ENCODE measurements at places on chromosomes 16 and 17.

- no peak for DNase-seq
Measured at GRCh38 chr16:67490335-67491096, 7.2 kb upstream of the AGRP start.

DNA sequence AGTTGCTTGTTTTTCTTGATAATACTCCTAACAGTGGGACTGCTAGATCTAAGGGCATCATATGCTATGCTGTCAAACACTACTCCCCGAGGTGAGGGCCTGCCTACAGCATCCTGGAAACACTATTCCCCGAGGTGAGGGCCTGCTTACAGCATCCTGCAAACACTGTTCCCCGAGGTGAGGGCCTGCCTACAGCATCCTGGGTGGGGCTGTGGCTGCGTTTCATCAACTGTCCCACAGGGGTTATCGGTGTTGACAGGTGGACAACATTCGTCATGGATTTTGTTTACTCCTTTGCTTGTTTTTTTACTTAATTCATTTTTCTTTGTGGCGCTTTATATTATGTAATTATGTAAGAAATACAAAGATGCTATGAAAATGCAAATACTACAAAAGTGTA lies 22.5 kb downstream of the NPRL3 start:
- DNase-seq: no peak

DNA sequence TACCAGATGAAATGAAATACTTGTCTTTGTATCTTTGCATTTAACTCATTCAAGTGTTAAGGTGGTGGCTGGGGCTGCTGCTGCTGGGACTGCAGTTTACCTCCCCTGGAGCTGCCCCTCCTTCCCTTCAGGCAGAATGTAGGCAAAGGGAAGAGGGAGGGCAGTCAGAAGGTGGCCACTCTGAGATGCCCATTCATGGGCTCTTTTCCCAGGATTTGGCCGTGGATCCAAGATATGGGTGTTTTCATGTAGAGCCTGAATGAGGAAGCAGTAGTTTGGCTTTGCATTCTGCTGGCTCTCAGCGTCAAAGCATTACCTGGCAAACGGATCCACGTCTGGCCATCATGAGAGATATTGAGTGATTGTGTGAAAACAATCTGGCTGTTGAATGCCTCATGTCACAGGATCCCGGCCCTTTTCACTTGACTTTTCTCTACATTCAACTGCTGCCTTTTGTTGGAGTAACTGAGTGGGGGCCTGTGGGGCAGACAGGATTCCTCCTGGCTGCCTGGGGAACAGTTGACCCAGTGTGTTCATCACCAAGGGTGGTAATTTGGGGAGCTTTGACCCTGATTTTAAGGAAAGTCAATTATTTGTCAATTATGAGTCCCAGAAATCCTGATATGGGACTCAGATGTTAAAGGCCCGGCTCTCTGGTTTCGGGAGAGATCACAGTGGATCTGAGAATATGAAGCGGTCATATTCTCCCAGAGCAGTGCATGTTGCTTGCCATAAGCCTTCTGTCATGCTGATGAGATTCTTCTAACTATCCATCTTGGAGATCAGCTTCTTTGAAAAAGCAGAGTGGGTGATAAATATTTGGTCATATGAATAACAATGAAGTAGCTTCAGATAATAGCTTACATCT lies 236.8 kb downstream of the IRX3 start:
- DNase-seq: no peak

DNA sequence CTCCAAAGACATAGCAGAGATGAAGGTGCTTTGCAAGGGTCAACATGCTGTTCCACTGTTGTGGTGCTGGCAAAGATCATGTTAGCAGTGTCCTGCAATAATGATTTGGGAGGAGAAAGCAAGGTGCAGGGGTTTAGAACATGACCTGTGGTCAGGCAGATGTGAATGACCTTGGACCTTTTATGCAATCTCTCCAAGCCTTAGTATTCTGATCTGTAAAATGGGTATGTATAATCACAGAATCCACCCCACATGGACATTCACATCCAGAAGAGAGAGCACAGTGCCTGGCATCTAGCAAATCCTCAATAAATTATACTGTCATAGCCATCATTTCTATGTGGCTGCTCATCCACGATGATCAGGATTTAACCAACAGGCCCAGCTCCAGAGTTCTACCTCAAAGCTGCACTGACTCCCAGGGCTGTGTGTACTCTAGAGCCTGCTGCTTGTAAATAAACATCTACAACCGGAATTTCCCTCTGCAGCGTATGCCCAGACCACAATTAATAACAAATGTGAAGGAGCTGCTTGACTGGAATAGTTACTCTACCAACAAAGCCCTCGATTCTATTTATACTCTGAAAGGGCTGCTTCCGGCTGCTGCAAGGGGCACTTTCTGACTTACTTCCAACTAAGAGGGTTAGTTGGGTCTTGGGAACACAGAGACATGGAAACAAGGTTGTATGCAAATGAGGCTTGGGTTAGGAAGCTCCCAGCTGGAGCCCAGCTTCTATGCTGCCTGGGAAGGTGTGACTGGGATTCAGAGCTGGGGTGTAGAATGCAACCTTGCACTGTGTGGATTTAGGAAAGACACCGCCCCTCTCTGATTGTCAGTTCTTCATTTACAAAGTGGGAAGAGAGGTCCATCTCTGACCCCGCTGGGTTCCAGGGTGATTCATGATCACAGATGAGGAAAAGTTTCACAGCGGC lies 265.2 kb downstream of the XYLT1 start:
- no peak for DNase-seq

DNA sequence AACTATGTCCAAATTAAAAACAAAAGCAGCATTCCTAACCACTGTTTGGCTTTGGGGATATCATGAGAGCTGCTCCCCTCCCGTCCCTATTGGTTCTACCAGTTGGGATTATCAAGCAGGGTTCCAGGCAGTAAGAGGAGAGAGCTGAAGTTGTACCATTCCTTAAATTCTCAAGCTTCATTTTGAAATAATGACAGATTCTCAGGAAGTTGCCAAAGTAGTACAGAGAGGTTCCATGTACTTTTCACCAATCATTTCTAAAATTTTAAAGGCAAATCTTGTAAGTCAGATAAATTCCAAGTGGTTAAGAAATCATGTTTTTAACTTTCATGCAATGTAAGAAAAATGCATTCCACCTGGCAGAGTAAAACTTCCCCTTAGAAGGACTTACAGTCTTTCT lies 36.9 kb downstream of the TEX2 start:
- no peak for DNase-seq

- DNase-seq: no peak
Measured at GRCh38 chr17:78304549-78305037, 55.3 kb downstream of the SOCS3 start.

DNA sequence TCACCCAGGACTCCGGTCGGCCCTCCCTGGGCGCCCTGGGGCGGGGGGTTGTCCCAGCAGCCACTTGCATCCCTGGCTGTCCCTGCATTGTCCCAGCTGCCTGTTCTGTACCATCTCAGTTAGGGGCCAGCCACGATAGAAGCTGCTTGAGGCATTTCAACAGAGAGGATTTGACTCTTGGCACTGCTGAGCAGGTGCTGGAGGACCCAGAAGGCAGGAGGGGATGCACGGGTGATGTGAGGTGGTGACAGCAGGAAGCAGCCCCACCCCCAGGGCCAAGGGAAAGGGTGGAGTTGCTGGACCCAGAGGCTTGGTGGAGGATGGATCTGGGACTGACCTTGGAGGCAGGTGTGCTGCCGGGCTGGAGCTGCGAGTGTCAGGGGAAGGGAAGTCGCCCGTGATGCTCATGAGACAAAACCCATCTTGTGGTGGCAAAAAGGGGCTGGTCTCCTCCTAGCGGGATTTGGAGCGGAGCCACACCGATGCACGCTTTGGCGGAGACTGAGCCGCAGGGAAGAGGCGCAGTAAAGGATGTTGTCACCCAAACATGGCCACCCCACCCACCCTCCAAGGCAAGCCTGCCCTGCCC lies 188.0 kb upstream of the GSE1 start:
- no peak for DNase-seq

GRCh38 chr17:1908699-1909309 lies 79.0 kb downstream of the RPA1 start:
- no peak for DNase-seq

DNA sequence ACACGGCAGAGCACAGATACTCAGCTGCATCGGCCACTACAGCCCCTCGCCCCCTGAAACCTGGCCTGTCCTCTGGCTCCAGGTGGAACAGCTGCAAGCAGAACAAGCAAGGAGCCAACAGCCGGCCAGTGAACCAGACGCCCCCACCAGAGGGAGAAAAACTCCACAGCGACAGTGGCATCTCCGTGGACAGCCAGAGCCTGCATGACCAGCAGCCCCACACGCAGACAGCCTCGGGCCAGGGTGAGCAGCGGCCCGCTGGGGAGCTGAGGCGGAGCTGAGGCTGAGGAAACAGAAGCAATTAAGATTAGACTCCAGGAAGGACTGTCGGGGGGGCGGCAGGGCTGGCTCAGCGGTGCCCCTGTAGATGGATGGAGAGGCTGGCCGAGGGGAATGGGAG lies 16.7 kb downstream of the NGFR start:
- DNase-seq: no peak

DNA sequence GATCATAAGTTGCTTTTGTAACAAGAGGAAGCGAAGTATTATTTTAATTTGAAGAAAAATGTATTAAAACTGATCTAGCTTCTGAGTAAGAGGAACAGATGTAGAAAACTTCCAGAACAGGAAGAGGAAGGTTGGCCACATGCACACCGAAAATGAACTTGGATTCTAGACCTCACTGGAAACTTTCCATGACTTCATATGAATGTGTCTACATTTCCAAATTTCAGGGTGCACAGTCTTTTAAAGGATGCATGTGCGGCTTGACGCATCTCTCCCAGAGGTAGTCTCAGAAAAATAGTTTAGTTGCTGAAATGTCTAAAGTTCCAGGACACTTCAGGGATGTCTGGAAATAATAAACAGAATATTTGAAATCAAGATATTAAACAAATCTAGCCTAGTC lies 275.1 kb upstream of the MYOCD start:
- no peak for DNase-seq
